ENCODE measurements at places on chromosomes 1 and 21.

- DNase-seq = no peak
Observed at GRCh38 chr1:115325874-115326273, 12.2 kb downstream of the NGF start.

GRCh38 chr1:119795261-119796200 lies 15.7 kb downstream of the REG4 start:
- no peak for DNase-seq

DNA sequence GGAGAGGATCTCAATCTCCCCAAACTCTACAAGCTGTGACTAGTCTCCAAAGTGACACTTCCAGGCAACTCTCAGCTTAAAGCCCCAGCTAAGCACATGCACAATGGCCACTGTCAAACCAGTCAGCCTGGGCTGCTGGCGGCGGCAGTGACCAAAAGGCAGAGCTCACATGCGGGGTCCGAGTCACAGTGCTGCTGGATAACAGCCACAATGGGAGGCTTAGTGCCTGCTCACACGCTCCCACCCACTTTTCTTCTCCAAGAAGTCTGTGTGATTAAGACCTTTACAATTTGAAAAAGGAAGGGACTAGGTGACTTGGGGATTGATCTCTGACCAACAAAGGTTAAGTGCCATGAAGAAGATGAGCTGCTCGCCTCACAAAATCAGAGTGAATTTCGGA lies 16.8 kb downstream of the RIPK4 start:
- DNase-seq = no peak

DNA sequence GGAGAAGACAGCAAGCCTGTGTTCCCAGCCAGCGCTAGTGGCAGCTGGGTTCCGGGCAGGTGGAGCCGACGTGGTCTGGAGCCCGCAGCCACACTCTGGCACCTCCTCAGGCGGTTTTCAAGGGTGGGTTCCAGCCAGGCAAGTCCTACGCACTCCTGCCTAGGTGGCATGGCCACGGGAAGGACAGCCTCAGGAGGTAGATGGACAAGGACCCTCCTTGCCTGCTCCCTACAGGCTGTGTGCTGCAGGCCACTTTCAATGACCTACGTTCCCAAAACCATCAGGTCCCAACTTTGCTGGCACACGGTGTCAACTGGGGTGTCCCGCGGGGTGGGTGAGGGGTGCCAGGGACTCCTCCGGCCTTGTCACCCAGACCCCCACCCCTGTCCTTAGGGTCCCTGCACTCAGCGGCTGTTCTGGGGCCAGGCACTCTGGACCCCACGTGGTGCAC lies 6.7 kb upstream of the PTGER3 start:
- DNase-seq = no peak

GRCh38 chr1:83950106-83950661 lies 48.7 kb downstream of the TTLL7 start:
- no peak for DNase-seq

- no peak for DNase-seq
Observed at GRCh38 chr1:25105836-25106235, 126.5 kb downstream of the SYF2 start.

- no peak for DNase-seq
Observed at GRCh38 chr21:15644489-15644888, 85.3 kb upstream of the USP25 start.

- DNase-seq = peak; percentile 7
Observed at GRCh38 chr1:84570436-84571149, 3.6 kb downstream of the CTBS start.

- DNase-seq = no peak
Observed at GRCh38 chr1:6295910-6296309, 35.0 kb upstream of the GPR153 start.

- no peak for DNase-seq
Observed at GRCh38 chr1:113999799-114000198, 20.5 kb downstream of the OLFML3 start.

GRCh38 chr1:38347446-38348175 lies 301.0 kb upstream of the POU3F1 start:
- DNase-seq = no peak

GRCh38 chr1:24639881-24640280 lies 3.2 kb upstream of the SRRM1 start:
- peak; percentile 68 for DNase-seq

GRCh38 chr1:225763716-225764548 lies 13.7 kb upstream of the SRP9 start:
- DNase-seq = peak; percentile 42

DNA sequence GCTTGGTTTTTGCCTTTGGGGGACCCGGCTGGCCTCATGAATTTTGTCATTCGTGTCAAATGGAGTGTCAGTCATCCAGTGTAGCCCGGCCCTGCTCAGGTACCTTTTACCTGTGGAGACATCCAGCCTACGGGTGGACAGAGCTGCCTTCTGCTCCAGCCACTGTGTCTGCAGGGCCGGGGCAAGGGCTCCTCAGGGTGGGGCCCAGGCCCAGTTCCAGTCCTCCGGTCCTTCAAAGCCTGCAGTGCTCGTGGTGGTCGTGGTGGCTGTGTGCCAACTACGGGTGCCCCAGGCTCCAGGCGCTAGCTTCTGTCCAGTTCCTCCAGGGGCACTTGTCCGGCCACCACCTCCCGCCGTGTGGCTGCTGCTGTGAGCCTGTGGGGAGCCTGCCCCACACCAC lies 54.8 kb downstream of the TRIM11 start:
- DNase-seq = no peak

DNA sequence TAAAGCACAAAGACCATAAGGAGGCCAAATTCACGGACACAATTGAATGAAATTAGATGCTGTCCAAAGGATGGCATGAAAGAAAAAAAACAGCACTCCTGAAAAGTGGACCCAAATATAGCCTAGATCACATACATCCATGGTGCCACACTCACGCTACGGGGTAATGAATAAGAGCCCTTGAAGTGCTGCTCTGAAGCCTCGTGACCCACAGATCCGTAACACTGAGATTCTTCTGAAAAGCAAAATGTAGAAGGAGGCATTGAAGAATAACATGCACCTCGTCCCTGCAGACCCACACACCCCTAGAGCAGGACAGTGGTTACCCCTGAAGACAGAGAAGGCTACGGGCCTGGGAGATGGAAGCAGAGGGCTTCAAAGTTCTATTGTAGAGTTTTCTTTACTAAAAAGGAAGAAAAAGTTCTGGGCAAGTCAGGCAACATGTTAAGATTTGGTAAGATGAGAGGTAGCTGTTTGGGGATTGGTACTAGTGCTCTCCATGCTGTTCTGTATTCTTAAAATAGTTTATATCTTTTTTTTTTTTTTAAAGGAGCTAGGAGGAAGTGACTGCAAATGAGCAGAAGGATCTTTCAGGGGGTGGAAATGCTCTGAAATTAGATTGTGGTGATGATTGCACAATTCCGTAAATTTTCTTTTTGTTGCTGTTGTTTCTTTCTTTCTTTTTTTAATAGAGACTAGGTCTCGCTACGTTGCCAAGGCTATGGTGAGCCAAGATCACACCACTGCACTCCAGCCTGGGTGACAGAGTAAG lies 4.1 kb upstream of the ITGB2 start:
- DNase-seq = peak; percentile 92

- no peak for DNase-seq
Observed at GRCh38 chr1:78223417-78224215, 177.8 kb downstream of the GIPC2 start.

GRCh38 chr1:54619749-54620148 lies 3.6 kb downstream of the FAM151A start:
- DNase-seq = no peak
